ENCODE measurements at places on chromosomes 2 and 18.

GRCh38 chr2:23649819-23650218 is 264.8 kb downstream of the KLHL29 start:
- DNase-seq: no peak

- DNase-seq: no peak
Measured at GRCh38 chr18:35050028-35050546, 8.9 kb downstream of the MAPRE2 start.

- DNase-seq: no peak
Measured at GRCh38 chr2:198913394-198914152, 544.2 kb downstream of the SATB2 start.

- no peak for DNase-seq
Measured at GRCh38 chr2:69755862-69756467, 14.0 kb downstream of the ANXA4 start.

DNA sequence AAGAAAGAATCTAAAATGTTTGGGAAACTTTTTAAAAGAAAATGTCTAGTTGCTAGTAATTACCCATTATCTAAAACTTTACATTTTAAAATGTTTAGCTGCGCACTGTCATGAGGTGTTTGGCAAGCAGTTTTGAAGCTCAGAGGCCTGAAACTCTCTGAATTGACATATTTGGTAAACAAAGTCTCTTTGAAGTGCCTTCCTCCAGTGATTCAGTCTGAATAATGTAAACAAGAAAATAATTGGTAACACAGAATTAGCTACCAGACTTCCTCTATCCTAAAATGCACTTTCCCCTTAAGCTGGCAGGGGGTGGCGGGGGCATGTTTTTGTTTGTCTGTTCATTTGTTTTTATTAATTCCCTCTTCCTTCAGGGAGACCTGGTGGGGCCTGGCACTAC is 61.4 kb downstream of the WDR75 start:
- DNase-seq: peak; percentile 17

DNA sequence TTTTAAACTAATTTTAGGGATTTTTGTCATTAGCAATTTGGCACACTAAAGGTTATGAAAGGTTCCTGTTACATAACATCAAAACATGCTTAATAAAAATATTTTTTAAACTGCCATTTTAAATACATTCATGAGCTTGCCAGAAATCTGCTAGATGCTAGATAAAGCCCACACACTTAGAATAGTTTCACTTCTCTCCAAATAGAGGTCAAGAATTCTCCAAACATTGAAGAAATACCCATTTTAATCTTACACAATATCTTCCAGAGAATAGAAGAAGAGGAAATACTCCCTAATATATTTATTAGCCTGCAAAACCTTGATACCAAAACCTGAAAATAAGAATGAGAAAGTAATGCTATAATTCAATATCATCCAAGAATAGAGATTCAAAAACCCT is 247.5 kb downstream of the PTH2R start:
- DNase-seq: no peak

- no peak for DNase-seq
Measured at GRCh38 chr2:46169467-46169866, 127.7 kb upstream of the EPAS1 start.

DNA sequence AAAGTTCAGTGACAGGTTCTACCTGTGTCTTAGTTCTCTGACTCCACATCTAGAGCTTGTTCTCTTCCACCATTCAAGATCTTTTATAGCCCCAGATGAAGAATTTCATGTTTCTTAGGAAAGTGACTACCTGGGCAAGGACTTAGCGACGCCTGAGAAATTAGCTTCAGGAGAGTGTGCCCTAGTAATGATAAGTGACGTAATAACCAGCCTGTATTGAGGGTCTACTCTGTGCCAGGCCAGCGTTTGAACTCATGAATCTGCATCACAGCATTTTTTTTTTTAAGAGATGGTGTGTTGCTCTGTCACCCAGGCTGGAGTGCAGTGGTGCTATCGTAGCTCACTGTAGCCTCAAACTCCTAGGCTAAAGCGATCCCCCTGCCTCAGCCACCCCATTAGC is 51.8 kb downstream of the TCF7L1 start:
- no peak for DNase-seq

DNA sequence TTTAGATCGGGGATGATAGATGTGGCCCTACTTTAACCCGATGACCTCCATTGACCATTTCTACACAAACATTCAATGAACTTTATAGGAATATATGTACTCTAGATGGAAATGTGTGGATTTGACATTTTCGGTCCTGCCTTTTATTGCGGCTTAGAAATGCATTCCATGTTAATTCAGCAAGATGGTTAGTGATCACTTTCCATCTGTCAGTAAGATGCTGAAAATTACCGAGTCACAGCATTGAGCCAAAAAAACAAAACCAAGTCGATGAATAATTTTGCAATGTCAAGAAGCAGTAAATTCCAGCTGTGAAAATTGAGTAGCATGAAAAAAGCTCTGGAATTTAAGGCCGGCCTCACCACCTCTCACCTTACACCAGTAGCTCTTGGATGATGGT is 1642.6 kb upstream of the NXPH2 start:
- DNase-seq: no peak

GRCh38 chr2:40095000-40095399 is 315.9 kb upstream of the THUMPD2 start:
- no peak for DNase-seq

- no peak for DNase-seq
Measured at GRCh38 chr2:106075048-106075447, 119.1 kb downstream of the UXS1 start.

- DNase-seq: no peak
Measured at GRCh38 chr2:173090276-173090877, 14.7 kb downstream of the MAP3K20 start.

- DNase-seq: no peak
Measured at GRCh38 chr2:27799646-27800010, 28.1 kb downstream of the MRPL33 start.

DNA sequence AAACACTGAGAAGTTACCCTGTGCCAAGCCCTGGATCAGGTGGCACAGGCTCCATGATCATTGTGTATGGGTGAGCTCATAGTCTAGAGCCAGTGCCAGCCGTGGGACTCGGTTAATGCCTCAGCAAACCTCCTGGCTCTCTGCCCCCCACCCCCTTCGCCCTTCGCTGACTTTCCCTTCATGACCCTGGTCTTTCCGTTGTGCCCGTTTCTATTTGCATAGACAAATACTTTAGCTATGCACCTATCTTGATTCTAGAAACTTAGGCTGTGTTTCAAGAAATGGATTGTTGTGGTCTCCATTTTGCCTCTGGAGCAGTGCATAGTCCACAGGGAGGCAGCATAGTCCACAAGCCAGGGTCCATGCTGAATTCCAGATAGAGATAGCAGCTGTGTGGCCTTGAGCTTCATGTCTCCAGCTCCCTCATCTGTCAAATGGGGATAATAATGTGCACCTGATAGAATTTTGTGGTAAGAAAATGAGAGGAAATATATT is 44.8 kb upstream of the KDM3A start:
- no peak for DNase-seq

GRCh38 chr2:234137400-234138014 is 87.0 kb downstream of the SPP2 start:
- no peak for DNase-seq

DNA sequence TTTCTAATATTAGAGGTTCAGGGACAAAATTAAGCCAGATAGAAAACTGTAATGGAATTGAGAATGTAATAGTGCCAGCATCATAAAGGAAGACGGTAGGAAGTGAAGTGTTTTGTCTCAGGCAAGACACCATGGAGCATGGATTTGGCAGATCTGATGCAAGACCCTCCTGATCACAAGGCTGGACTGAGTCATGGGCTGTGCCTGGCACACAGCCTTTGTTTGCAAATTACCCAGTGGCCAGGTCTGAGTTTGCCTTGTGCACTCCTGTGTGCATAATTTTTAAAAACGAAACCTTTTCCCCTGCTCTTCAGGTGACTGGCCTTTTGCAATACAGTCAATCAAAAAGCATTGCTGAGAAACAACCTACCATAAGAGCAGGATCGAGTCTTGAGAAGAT is 2.0 kb upstream of the UPP2 start:
- no peak for DNase-seq
